ENCODE measurements at places on chromosomes 11 and 22. TPM values are rescaled to one million over a fixed set of nuclear protein-coding genes. Genes with fewer than 3 reads are reported as not detected.

Gene CCDC73
- 0.25 TPM for polyA plus RNA-seq

DNA sequence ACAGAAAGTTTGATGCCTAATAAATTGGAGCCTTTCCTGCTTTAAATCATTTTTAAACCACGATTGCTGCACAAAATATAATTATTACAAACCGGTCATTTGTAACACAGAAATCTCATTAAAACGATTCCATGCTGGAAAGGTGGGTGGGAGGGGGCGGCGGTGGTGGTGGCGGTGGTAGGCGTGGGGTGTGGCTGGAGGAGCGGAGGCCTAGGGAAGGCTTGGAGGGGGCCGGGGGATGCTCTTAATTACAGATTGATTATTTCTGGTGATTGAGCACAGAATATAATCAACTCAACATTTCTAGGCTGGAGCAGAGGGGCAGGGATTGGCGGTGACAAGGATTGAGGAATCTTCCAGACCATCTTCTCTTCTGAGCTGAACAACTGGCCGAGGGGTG is 157.5 kb downstream of the TRIM29 start:
- no peak for DNase-seq

- no peak for DNase-seq
Measured at GRCh38 chr22:25742918-25743708, 1.1 kb downstream of the MYO18B start.

DNA sequence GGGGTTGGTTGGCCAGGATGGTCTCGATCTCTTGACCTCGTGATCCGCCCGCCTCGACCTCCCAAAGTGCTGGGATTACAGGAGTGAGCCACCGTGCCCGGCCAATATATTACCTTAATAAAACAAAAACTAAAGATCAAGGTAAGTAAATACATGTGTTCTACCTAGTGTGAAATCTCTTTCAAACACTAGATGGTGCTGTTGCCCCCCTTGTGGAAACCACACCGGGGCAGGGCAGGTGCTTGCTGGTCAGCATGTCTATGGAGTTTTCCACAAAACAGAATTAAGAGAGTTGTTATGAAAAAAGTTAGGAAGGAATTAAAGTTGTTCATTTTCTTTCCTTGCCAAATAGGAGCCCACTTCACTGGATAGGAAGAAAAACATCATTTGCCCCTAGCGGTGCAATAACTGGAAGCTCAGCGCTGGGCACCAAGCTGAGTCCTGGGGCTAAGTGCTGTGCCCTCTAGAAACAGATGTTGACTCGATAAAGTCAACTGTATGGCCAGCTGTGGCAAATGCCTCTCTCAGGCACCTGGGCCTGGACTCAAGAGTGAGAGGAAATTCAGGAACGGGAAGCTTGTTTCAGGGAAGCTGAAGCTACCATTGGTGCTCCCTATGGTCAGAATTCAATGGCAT is 6.3 kb upstream of the KCNJ5 start:
- DNase-seq, result peak; percentile 68

Gene YPEL1
- polyA plus RNA-seq, result 14.2 TPM

Gene GTF2H1
- 35.4 TPM for polyA plus RNA-seq

DNA sequence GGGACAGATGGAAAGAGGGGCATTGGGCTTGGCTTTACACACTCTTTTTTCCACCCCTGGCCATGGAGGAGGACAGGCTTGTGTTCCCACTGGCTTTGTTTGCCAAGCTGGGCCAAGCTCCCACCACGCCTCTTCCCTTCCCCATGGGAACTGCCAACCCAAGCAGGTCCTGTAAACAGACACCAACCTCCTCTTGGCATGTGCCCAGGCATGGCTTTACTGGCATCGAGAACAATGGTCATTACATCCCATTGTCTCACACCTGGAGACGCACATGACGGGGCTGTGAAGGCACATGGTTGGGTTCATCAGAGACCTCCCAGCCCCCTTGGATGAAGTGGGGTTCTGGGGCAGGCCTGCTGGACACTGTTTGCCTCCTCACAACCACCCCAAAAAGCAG is 11.7 kb downstream of the SEC14L3 start:
- DNase-seq, result no peak

DNA sequence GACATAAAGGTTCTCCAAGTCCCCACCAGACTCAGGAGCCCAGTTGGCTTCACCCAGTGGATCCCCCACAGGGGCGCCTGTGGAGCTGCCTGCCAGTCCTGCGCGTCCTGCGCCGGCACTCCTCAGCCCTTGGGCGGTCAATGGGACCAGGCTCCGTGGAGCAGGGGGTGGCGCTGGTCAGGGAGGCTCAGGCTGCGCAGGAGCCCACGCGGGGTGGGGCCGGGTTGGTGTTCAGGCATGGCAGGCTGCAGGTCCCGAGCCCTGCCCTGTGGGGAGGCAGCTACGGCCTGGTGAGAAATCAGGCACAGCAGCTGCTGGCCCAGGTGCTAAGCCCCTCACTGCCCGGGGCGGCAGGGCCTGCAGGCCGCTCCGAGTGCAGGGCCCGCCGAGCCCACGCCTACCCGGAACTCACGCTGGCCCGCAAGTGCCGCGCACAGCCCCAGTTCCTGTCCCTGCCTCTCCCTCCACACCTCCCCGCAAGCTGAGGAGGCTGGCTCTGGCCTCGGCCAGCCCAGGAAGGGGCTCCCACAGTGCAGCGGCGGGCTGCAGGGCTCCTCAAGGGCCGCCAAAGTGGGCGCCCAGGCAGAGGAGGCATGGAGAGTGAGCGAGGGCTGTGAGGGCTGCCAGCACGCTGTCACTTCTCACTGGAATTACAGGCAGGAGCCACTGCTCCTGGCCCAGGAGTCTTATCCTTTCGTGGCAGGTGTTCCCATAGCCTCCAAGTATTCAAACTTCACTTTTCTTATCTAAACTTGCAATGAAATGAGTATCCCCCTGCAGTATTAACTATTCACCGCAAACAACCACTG is 22.8 kb upstream of the ZBTB44 start:
- DNase-seq, result no peak

- no peak for DNase-seq
Measured at GRCh38 chr11:103294516-103294915, 185.3 kb downstream of the DYNC2H1 start.

GRCh38 chr22:37165940-37166674 is 16.4 kb upstream of the IL2RB start:
- DNase-seq, result no peak

GRCh38 chr22:49869086-49869830 is 15.6 kb downstream of the ZBED4 start:
- no peak for DNase-seq

GRCh38 chr11:40445391-40445790 is 1014.1 kb downstream of the LRRC4C start:
- no peak for DNase-seq

Gene ACRV1
- 0.09 TPM for polyA plus RNA-seq

DNA sequence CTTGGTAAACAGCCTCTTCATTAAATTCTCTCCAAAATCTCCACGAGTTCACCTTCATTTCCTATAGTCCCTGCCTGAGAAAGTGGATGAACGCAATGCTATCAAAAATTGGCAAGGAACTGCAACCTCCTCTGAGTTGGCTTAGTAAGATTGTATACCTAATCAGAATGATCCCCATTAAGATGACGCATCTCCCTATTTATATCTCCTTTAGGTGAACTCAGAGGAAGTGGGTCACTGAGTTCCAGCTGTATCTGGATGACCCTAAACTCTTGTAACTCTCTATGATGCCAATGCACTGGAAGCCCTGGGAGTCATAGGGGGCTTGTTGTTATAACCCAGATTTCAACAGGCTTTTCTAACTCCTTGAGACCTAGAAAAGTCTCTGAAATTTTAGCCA is 48.2 kb downstream of the OR10A6 start:
- DNase-seq, result no peak

Gene HPX
- 1.9 TPM for polyA plus RNA-seq

DNA sequence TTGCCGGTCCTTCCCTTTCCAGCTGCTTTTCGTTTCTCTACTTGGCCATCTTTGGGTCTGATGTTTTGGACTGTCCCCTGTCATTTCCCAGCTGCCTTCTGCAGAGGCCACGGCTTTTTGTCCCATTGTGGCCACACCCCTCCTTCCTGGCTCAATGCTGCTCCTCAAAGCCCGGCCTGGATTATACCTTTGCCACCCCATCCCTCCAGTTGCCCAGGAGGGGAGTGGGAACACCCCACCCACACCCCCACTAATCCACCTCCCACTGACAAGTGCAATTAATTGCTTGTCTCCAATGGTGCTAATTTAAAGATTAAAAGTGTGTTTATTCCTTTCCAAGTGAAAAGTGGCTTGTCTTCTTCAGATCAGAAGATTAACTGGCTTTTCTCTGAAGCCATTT is 34.2 kb upstream of the CSNK2A3 start:
- no peak for DNase-seq

Measured in thymus (tissue), 14 donors.